ENCODE measurements at places on chromosomes 3 and 15.

DNA sequence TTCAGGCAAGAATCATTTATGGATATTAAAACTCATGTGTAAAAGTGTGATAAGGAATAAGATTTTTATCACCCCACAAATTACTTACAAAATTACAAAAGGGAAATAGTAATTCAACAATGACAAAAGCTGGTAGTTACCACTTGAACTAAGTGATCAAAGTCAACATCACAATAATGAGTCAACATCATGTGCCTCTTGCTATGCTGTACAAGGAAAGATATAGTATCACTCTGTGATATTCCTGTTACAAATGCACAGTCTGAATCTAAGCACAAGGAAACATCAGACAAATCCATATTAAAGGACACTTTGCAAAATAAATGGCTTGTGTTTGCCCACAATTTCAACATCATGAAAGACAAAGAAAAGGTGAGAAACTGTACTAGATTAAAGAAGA lies 90.5 kb upstream of the PLCL2 start:
- DNase-seq, result no peak

DNA sequence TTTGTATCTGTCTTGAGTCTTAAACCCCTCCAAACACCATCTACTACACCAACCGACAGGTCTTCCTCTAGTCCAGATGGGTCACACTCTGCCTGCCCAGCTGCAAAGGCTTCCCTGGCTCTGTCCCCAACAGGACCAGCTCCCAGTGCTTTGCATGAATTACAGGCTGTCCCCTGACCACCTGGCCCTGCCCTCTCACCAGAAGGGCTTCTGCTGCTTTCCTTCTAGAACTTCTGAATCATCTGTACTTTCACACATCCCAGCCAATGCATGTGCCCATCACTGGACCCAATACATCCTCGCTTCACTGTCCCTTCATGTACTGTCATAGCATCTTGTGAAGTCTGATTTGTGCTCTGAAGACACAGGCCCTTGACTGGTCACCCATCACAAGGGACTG lies 53.6 kb downstream of the HOMER2 start:
- DNase-seq, result no peak

DNA sequence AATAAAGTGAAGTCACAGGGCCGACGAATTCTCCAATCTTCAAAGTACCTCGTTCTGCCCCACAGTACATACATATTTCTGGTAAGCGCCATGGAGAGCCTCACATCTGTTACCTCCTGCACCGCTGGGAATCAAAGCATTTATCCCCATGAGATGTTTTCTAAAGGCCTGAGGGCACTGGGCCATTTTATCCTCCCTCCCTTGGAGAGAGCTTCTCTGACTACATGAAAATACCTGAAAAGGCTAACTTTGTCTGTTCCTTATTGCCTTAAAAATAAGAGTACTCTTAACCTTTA lies 148.1 kb downstream of the RORA start:
- DNase-seq, result no peak

GRCh38 chr3:65728138-65728537 lies 310.6 kb downstream of the MAGI1 start:
- DNase-seq, result no peak

DNA sequence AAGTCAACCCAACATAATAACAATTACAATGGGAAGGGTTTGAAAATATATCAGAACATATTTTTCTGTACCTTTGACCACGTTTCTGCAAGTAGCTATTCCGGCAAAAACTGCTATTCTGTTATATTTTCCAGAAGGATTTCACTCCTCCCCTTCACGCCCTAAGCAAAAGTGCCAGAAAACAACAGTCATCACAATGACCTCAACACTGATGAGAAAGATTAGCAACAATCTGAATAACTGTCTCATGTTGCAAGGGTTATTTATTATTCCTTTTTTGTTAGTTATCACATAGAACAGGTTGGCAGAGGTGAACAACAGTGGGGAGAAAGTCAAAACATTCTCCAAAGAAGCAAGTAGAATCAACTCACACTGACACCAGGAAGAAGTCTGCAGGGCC lies 269.4 kb upstream of the ARRDC4 start:
- no peak for DNase-seq

GRCh38 chr15:71691458-71692417 lies 118.6 kb upstream of the NR2E3 start:
- no peak for DNase-seq

GRCh38 chr3:65493371-65493882 lies 545.3 kb downstream of the MAGI1 start:
- DNase-seq, result no peak

GRCh38 chr3:52649461-52650210 lies 36.1 kb downstream of the PBRM1 start:
- no peak for DNase-seq

DNA sequence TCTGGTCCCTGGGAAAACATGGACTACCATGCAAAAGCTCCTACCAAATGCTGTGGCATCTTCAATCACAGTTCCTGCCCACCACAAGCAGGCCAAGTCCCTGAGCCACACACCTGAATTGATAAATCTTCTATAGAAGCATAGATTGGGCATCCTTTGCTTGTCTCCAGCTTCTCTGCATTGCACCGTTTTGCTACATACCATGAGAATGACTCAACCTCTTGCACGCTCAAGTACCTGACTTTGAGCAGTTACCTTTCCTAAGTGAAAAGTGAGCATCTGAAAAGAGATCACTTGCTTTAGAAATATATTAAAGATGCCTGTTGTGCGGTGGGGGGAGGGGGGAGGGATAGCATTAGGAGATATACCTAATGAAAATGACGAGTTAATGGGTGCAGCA lies 31.3 kb downstream of the GATM start:
- no peak for DNase-seq

DNA sequence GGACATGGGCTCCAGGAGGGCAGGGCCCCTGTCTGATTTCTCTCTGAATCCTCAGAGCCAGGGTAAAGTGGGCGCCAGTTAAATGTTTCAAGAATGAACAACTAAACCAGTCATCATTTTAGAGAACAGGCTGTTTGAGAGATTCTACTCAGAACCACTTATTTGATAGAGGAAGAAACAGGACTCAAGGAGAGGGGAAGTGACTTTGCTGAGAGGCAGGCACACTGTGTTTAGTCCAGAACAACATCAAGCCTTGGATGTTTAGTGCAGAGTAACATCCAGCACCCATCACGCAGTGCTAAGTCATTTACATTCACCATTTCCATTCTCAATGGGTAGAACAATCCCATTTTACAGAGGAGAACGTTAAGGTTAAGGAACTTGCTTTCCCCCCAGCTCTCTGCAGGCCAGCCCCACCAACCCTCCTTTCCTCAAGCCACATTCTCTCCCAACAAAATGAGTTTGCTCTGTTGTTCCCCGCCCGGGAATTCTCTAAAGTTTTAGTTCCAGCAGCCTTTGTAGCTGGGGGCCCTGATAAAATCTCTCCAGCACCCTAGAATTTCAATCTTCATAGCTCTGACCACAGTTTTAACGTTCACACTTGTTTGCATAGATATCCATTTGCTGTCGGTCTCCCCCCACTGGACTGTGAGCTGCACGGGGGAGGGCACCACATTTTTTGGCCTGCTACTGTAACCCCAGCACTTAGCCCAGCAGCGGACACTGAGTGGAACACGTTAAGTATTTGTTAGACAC lies 962 bp downstream of the NMNAT3 start:
- DNase-seq, result no peak

DNA sequence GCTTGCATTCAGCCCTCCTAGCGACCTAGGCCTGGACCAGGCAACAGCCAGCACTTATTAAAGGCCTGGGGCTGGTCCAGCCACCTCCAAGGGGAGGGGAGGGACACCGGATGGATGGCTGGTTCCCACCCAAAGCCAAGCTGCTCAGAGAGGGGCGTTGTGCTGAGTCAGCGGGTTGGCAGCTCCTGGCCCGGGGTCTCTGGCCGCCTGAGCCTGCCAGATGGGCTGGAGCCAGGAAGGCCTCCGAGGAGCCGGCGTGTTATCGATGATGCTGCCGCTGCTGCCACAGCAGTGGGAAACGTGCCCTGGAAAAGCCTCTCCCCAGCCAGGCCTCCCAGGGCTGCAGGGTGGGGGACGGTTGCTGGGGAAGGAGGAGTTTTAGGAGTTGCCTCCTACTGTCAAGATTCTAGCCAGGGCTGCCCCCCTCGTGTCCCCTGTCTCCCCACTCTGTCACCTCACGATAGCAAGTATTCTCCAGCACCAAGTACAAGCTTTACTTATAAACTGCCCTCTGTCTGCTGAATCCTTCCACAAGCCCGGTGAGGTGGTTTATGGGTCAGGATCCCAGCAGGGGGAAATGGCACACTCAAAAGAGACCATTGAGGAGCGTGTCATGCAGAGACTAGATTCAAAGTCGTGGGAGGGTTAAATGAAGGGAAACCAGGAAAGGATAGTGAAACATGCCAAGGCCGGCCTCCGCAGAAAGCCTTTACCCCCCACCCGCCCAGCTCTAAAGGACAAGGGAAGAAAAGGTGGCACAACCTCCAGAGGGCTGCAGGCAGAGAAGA lies 43.2 kb upstream of the TSEN2 start:
- DNase-seq, result no peak

GRCh38 chr3:172546105-172546504 lies 22.9 kb upstream of the TNFSF10 start:
- no peak for DNase-seq

DNA sequence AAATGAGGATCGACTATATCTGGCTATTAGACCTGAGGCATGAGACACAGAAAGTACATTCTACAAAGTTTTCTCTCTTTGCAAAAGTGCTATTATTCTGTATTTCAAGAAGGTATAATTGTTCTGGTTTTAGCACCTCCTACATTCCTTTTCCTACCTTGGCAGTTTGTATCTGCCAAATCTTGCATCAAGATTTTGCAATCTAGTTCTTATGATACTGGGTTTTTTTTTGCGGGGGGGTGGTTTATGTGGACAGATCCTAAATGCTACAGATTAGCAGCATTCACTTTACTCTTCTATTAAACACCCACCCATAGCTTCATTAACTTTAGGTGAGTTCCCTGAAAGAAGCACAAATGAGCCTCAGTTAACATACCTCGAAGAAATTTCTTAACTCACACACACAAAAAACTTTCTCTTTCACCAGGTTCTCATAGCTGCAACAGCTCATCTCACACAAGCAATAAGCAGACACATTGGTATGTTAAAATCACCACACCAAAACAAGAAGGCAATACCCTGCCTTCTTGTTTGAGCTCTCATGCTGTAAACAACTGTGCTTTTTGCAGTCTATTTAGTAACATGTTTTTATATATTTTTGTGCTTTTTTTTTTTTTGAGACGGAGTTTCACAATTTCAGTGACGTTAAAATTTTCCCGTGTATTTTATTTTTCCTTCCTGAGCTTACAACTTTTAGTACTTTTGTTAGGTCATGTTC lies 73.0 kb upstream of the VGLL4 start:
- no peak for DNase-seq

DNA sequence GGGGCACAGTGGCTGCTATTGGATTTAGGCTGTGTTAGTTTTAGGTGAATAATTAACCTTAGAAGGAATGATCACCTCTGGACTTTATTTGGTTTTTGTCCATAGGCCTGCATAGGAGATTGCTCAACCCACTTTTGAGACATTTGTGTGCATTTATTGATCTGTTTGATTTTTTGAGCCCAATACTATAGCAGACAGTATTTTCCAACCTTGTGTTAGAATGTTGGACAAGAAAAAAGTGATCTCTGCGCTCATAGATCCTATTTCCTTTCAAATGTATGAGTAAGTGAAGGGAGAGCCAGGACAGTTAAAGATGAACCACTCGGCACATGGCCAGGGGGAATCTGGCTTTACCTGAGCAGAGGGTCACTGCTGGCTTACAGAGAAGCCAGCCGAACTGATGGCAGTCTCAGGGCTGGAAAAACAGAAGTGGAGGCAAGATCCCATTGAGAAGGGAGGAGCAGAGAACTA lies 8.8 kb upstream of the TOPBP1 start:
- DNase-seq, result no peak

GRCh38 chr3:195162033-195162669 lies 108.8 kb downstream of the XXYLT1 start:
- no peak for DNase-seq

DNA sequence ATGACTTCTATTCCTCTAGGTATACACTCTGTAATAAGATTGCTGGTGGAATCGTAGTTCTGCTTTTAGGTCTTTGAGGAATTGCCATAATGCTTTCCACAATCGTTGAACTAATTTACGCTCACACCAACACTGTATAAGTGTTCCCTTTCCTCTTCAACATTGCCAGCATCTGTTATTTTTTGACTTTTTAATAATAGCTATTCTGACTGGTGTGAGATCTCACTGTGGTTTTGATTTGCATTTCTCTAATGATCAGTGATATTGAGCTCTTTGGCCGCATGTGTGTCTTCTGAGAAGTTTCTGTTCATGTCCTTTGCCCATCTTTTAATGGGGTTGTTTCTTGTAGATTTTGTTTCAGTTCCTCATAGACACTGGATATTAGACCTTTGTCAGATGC lies 12.8 kb downstream of the NXPE3 start:
- DNase-seq, result no peak

- no peak for DNase-seq
Observed at GRCh38 chr3:197431346-197431910, 124.3 kb downstream of the BDH1 start.

GRCh38 chr3:108208831-108209230 lies 13.4 kb downstream of the IFT57 start:
- no peak for DNase-seq
